SW 1271 (cell line): ENCODE measurements at places on chromosomes 2 and 18.

DNA sequence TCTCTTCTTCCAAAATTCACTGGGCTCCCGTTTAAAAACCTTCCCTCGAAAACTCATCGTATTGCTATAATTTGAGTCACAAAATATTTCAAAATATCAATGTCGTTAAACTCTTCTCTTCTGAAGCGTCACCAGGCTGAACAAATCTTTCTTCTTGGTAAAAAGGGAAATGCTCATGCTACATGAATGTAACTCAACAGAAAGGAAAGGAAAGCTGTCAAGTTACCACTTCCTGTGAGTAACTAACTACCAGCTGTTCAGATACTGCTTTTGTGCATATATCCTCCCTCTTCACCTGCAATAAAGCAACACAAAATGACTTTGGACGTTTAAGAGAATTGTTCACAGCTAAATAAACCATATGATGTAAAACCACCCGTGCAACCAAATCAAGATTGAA is 95.4 kb downstream of the DOCK10 start:
- no peak for DNase-seq

DNA sequence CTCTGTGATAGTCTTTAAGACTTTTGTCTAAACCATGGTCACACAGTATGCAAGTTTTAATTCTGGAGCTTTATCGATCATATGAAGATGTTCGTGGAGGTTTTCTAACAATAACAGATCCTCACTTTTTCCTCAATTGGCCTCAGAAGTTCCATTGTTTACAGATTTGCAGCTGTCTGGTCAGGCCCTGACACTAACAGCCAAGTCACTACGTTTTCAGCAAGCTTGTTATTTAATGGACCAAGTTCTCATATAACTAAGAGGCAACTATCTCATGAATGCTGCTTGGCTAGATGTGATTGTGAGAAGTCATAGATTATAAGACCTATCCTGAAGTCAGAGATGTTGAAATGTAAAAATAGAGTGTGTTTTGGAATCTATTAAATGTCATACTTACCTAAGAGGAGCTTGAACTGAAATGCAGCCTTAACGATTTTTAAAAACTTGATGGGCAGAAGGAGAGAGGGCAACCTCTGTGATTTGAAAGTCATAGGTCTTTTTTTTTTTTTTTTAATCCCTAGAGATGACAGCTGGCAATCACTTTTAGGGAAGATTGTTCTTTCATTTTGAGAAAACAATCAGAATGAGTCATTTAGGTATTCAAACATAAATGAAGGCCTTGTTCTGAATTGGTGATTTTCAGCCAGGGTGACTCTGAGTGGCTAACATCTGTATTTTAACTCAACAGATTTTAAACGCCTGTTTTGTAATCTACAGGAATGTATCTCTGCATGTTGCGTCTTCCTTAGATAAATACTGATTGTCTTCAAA is 48.4 kb upstream of the NEMP2 start:
- DNase-seq: no peak

- DNase-seq: no peak
These were observed 30.1 kb upstream of the COL6A3 start for GRCh38 chr2:237444071-237444470.

GRCh38 chr2:40510304-40510703 is 58.4 kb upstream of the SLC8A1 start:
- DNase-seq: no peak

DNA sequence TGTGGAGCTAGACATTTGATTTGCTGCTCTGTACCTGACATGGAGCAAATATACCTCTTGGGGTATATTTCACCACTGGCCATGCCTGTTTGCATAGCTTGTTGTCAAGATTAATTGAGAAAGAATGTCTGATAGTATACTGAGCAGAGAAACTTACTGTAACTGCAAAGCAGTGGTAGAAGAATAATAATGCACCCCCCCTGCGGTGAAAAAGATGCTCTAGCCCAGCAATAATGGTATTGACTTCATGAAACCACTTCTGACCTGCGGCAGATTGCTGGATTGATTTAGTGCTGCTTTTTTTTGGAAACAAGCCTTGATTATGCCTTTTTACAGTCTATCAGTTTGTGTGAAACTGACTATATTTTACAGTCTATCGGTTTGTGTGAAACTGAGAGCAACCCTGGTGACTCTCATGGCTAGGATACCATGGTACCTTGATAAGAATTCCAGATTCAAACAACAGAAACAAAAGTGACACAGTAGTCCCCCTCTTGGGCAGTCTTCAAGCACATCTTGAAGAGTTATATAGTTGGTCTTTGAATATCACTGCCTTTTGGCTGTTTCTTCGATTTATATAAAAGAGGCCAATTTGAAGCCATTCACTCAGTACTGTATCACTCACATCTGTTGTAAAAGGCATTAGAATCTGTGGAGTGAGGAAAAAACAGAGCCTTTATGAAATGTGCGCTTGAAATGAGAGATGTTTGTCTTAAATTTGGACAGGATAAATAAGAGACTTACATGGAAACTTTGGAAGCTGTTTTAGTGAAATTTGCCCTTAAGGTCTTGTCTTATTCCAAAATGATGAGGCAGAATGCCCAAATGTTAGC is 102.5 kb downstream of the FMNL2 start:
- no peak for DNase-seq

DNA sequence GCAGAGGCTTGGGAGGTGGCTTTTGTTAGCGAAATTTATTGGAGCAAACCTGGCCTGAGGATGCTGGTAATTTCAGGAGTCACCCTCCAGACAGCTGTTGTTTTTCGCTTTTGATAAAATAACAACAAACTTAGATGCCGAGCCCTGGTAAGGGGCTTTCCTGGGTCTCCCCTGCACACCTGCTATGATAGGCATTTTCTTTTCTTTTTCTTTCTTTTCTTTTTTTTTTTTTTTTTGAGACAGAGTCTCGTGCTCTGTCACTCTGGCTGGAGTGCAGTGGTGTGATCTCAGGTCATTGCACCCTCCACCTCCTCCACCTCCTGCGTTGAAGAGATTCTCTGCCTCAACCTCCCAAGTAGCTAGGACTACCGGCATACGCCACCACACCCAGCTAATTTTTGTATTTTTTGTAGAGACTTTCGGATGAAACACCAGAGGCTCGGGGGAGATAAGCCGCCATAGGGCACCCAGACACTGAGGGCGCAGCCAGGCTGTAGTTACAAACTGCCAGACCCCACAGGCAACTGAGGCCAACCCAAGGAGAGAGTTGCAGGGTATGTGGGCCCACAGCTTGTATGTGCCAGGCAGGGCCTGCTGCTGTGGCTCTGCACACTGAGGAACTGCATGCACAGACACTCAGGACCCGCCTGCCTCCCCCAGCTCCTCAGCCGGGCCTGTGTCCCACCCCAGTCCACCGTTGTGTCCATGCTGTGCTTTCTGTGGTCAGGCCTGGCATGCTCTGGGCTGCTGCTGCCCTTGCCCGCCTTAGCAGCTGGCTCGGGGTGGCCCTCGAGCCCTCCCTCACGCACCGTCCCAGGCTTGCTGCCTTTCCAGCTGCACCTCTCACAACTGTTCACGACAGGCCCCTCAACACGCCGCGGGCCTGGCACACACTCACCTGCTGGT is 3.9 kb downstream of the GYPC start:
- DNase-seq: no peak
